ENCODE measurements at places on chromosomes 3 and 15.

- no peak for DNase-seq
Observed at GRCh38 chr3:126245811-126246727, 65.7 kb upstream of the ALDH1L1 start.

GRCh38 chr3:17118771-17119170 lies 234.0 kb downstream of the PLCL2 start:
- no peak for DNase-seq

DNA sequence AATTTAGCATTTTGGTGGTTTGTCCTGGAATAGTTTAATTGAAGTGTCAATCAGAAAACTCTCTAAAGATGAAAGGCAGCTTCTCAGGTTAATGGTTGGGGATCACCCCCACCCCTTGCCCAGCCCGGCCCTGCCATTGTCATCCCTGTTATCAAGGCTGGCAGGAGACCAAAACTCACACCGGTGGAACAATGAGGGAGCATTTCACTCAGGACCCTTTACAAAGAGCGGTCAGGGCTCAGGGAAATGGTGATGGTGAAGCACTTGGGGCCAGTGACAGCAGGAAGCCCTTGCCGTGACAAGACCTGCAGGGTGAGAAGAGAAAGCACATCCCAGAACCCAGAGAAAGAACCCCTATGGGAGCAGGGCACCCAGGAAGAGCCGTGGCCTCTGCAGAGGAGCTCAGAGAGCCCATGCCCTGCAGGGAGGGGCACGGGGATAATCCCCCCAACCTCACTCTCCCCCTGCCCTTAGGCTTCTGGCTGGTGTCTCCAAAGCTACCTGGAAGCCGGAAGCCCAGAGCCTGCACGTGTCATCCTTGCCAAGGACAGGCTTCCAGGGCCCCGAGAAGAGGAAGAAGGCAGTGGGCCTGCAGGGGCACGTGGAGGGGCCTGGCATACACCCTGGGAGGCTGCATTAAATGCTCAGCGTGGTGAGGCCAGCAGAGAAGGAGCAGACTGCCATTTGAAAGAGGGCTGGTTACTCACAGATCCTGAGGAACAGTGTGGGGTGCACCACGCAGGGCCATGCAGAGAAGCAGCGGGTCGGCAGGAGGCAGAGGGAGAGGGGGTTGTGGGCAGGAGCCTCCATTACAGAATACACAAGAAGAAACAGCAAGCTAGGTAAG lies 80.6 kb upstream of the PRR20G start:
- DNase-seq = no peak

DNA sequence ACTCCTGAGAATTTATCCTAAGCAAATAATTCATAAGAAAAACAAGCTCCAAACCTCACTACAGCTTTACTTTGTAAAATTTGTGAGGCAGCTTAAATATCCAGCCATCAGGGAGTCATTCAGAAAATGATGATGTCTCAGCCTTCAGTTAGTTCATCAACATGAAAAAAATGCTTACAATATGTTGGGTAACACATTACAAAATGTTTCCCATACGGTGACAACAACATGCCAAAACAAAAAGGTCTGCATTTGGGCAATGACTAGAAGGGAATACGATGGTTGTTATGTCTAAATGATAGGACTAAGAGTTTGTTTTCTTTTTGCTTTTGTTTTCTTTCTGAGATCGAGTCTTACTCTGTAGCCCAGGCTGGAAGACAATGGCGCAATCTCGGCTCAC lies 47.0 kb upstream of the CFAP161 start:
- DNase-seq = no peak

GRCh38 chr3:114436182-114436581 lies 142.4 kb downstream of the TIGIT start:
- no peak for DNase-seq

DNA sequence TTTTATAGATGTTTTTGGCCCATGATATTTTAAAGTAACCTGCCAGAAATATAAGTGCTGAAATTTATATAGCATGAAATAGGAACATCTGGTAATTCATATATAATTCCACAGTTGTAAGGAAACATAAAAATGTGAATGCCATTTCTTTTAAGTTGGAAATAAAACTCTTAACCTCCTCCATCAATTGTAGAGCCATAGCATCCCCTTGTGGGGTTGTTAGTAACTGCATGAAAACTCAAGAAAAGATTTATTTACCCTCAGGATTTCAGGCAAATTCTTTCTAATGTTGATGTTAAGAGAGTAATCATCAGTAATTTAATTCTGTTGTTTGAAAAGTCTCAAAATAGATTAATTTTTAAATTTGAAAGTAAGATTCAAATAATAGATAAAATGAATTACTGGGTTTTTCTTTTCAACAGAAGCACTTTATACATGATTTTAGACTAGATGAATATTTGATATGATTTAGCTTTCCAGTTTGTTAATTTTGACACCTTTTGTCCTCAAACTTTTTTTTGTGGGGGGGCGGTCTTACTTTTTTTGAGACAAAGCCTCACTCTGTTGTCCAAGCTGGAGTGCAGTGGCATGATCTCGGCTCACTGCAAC lies 74.7 kb downstream of the RASA2 start:
- no peak for DNase-seq

GRCh38 chr3:63462732-63463131 lies 184.6 kb downstream of the SYNPR start:
- no peak for DNase-seq

- DNase-seq = no peak
Observed at GRCh38 chr3:104385421-104385820, 981.3 kb upstream of the ALCAM start.

- no peak for DNase-seq
Observed at GRCh38 chr3:39426312-39426711, 19.8 kb downstream of the RPSA start.

DNA sequence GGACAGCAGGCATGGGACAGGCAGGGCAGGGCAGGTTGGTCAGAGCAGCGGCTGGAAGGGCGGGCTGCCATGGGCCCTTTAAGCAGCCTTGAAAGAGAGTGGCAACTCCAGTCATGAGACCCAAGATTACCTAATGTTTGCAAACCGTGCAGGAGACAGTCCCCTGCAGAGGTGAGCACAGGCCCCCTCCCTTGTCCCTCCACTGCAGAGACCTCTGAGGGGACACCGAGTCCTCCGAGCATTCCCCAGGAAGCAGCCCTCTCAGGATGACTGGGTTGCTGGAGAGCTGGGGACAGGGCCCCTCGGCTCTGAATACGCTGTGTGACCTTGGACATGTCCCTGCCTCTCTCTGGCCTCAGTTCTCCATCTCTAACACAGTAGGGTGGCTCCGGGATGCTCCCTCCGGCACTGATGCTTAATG lies 81.4 kb downstream of the IQSEC1 start:
- DNase-seq = no peak

GRCh38 chr15:50552238-50552637 lies 5.8 kb upstream of the USP50 start:
- DNase-seq = no peak

DNA sequence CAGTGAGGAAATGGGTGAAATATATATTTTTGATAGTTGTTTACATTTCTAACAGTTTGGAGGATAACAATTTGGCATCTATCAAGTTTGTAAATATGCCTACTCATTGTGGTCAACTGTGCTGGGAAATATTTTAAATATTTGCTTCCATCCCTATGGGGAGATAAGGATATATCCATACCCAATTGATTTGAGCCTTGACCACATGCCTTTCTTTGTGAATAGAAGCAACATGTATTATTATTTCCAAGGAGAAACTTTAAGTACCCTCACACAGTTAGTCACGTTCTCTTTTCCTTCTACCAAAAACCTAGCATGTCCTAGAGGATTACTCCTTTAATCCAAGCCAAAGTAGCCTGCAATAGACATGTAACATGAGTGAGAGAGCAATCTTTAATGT lies 245.4 kb upstream of the CBLB start:
- no peak for DNase-seq

GRCh38 chr15:101115393-101115785 lies 136.5 kb downstream of the CHSY1 start:
- DNase-seq = no peak

- DNase-seq = no peak
Observed at GRCh38 chr3:55795296-55795695, 308.2 kb upstream of the WNT5A start.

DNA sequence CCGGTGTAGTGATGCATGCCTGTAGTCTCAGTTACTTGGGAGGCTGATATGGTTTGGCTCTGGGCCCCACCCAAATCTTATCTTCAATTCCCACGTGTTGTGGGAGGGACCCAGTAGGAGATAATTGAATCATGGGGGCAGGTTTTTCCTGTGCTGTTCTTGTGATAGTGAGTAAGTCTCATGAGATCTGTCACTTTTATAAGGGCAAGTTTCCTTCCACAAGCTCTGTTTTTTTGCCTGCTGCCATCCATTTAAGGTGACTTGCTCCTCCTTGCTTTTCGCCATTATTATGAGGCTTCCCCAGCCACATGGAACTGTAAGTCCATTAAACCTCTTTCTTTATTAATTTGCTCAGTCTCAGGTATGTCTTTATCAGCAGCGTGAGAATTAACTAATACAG lies 566.7 kb upstream of the NECTIN3 start:
- DNase-seq = no peak

DNA sequence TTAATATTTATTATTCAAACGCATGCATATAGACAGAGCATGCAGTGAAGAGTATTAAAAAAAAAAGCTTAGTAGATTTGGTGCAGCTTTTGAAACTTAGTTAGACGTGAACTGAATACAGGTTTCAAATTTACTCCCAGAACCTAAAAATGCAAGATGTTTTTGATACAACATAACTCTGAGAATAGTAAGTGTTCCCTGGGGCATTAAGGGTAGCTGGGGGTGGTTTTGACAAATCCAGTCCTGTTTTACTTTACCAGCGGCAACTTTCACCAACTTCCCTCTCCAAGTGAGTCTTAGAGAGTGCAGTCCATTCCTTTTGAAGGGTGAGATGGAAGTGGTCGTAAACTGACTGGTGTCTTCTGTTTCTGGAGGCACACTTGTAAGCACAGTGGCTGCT lies 11.2 kb downstream of the NCBP2 start:
- DNase-seq = no peak
